ENCODE measurements at places on chromosomes 16 and 17. TPM values are rescaled to one million over a fixed set of nuclear protein-coding genes. Genes with fewer than 3 reads are reported as not detected.

The SLC6A2 gene
- not detected for total RNA-seq

The CD300E gene
- not detected for total RNA-seq

The GRIN2C gene
- total RNA-seq, result 0.13 TPM

The TMEM256 gene
- 57.9 TPM for total RNA-seq

The CSH2 gene
- not detected for total RNA-seq

The TGFB1I1 gene
- total RNA-seq, result 41.6 TPM

The XYLT1 gene
- total RNA-seq, result 16.0 TPM

The CHST4 gene
- total RNA-seq, result not detected

The CDYL2 gene
- total RNA-seq, result 11.8 TPM

The HSD17B2 gene
- total RNA-seq, result not detected

The NAA60 gene
- total RNA-seq, result 16.6 TPM

The TRPV3 gene
- 2.3 TPM for total RNA-seq

The TEX14 gene
- 0.03 TPM for total RNA-seq

The RASL10B gene
- total RNA-seq, result 2.0 TPM

The ACBD4 gene
- total RNA-seq, result 5.3 TPM

The LRRC59 gene
- 158 TPM for total RNA-seq

The MT1A gene
- total RNA-seq, result not detected

The CHTF8 gene
- 61.1 TPM for total RNA-seq

The TBC1D28 gene
- total RNA-seq, result not detected

The NPIPB9 gene
- total RNA-seq, result 0.72 TPM

The SPIRE2 gene
- 0.72 TPM for total RNA-seq

The NPIPB13 gene
- 0.73 TPM for total RNA-seq

The VMO1 gene
- total RNA-seq, result 0.33 TPM

The KRT13 gene
- not detected for total RNA-seq

The NOTUM gene
- total RNA-seq, result not detected

The CACNA1G gene
- total RNA-seq, result 0.59 TPM

The DNAH9 gene
- total RNA-seq, result not detected

The KRTAP2-4 gene
- total RNA-seq, result not detected

The FGF11 gene
- total RNA-seq, result 12.9 TPM

The ABAT gene
- total RNA-seq, result 1.9 TPM

The CD300LB gene
- not detected for total RNA-seq

The KRTAP4-5 gene
- not detected for total RNA-seq

The ADAD2 gene
- not detected for total RNA-seq

The ZNF597 gene
- 2.1 TPM for total RNA-seq

The DLX3 gene
- total RNA-seq, result not detected

The SMIM36 gene
- total RNA-seq, result not detected

The SRL gene
- total RNA-seq, result 0.13 TPM

The KRT27 gene
- not detected for total RNA-seq

The KRT31 gene
- total RNA-seq, result not detected

The MPV17L gene
- total RNA-seq, result 0.78 TPM

The RAB37 gene
- total RNA-seq, result 0.33 TPM

The IGF2BP1 gene
- total RNA-seq, result 4.3 TPM

The SULT1A4 gene
- total RNA-seq, result 1.7 TPM

The IRX3 gene
- 0.10 TPM for total RNA-seq

The NPIPA2 gene
- 0.69 TPM for total RNA-seq

The LPO gene
- total RNA-seq, result 0.07 TPM

The TP53TG3B gene
- not detected for total RNA-seq

The CNTD1 gene
- total RNA-seq, result 0.07 TPM

The GNG13 gene
- total RNA-seq, result not detected
